ENCODE measurements at places on chromosomes 3 and 15.

DNA sequence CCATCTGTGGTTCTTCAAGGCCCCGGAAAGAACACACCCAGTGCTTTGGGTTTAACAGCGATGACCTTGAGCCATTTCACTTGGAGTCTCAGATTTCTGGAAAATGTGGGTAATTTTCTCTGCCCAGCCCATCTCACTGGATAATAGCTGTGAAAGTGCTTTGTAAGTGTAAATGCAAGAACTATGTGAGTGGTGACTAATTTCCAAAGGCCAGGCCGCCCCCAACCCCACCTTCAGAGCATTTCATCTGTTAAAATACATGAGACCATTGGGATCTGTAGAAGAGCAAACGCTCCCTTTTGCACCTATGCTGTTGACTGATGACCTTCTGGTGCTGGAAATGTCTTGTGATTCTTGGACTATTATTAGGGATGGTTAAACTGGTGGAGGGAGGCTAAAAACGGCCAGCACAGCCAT is 196.8 kb upstream of the LPP start:
- DNase-seq, result no peak

GRCh38 chr3:134615743-134616142 is 35.1 kb downstream of the KY start:
- no peak for DNase-seq

GRCh38 chr3:101936419-101937356 is 87.4 kb downstream of the NFKBIZ start:
- peak; percentile 82 for DNase-seq

DNA sequence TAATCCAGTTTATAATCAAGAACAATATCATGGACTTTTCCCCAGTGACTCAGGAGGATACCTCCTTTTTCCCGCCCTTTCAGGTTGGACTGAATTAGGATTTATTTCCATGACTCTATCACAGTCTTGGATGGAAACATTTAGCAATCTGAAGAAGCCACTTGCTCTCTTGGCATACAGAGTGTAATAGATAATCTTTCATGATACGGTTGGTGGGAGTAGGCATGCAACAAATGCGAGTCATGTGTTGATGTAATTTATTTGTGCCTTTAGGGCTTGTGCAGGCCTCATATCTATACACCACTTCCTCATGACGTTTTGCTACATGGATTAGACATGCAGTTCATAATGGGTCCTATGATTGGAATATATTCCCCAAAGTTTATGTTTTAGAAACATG is 54.2 kb upstream of the MCTP2 start:
- no peak for DNase-seq

DNA sequence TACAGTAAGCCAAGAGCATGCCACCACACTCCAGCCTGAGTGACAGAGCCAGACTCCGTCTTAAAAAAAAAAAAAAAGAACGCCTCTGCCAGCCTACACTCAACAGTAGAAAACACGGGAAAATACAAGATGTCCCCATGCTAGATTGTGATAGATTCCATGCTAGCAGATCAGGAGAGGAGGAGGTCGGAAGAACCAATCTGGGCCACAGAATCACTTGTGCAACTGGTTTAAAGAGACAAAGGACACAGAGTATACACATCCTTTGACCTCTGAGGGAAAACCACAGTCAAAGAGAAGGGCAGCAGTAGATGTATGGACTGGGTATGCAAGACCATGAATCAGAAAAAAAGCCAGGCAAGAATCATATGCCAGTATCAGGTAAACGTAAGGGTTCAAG is 15.9 kb downstream of the TBL1XR1 start:
- no peak for DNase-seq

DNA sequence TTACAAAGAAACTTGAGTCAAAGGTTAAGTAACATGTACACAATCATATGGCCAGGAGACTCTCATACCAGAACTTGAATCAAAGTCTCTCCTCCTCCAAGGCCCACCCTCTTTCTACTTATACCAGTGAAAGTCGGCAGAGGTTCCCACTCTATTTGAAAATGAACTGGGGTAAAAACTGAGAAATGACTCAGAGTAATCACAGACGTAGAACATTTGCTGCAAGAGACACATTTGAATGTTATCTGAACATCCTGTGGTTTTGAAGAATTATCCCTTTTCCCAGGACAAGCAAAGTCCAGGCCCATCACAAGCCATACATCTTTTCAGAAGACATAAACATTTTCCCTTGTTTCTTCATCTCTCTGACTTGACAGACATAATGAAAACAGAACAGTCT is 55.8 kb downstream of the SHOX2 start:
- DNase-seq, result no peak
